ENCODE measurements at places on chromosomes 1 and 21.

DNA sequence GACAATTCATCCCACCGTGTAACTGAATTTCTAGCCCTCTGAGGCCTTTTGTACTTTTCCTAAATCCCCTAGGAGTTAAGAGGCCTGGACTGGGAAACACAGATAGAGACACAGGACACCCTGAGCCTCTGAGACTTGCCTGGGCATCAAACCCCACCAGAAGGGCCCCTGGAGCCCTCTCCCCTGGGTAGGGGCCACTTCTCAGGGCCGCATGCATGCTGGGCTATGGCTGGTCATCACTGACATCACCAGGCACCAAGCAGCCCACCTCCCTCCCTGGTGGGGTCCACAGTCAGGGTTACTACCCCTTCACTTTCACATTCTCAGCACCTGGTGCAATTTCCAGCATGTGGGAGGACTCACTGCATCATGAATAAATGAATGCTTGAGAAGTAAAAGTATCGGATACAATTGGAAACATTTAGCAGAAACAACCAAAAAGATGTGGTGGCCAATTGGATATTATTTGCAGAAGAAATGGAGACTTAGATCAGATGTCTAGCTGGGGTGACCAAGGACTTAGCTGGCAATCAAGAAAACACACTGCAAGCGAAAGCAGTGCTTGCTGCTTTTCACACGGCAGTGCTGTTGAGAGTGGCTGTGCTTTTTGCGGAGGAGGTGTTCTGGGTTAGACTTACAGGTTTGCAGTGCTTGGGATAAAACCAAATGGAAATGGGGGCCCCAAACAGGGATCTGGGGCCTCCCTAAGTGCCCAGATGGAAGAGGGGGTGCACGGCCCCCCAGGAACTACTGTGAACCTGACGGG is 950 bp upstream of the KRTAP10-7 start:
- DNase-seq, result no peak

DNA sequence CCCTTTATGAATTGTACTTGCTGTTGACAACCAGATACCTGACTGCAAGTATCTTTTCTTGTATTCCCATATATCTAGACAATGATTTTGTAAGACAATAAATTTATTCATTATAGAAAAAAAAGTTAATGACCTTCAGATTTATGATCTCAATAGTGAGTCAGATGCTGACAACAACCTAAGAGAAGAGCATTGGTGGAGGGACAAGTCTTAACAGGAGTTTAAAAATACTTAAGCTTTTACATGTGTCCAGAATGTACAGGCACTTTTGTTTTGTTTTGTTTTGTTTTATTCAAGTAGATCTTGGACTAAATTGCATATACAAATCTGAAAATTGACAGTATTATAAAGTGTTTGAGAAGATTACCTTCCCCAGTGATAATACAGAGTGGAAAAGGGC is 1544.6 kb upstream of the B3GALT2 start:
- DNase-seq, result no peak

GRCh38 chr1:59225594-59226316 is 71.1 kb upstream of the FGGY start:
- DNase-seq, result no peak

DNA sequence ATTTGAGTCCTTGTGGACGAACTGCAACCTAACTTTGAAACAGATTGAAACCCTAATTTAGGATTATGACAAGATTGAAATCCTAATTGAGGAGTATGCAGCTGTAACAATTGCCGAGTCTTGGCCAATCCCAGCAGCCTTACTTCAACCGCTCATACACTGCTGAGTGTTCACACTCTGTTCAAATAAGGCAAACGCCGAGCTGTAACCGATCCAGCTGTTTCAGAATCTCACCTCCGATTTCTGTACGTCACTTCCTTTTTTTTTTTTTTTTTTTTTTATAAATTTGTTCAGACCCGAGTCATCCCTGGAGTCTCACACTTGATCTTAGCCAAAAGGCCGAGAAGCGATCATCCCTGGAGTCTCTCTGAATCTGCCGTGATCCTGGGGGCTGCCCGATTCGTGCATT is 22.3 kb upstream of the ATP5PO start:
- DNase-seq, result no peak

DNA sequence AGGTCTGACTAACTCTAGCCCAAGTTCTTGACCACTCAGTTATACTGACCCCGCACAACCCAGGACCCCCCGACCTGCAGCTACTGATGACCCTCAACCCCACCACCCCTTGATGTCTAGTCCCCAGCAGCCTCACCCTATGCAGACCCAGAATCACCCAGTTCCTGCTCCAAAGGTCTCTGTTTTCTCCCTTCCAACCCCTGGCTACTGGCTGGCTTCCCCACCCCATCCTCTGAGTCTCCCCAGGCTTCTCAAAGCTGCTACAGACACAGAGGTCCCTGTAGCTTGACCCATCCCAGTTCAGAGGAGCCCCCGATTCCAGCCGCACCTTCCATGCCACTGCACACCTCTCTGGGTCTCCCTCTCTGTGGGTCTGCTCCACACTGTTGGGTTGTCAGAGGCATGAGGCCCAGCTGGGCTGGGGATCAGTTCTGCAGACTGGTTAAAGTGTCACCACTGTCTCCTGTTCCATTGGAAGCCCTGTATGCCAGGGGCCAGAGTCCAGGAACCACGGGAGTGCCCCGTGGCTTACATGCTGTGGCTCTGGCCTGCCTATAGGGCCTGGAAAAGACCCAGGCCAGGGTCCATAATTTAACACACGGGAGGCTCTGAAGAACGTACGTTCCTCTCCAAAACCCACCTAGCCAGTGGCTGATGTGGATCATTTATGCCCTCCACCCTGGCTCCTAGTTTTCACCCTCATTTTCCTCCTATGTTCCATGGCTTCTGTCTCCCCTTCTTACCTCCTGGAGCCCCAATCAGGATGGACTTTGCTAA is 497 bp downstream of the PKLR start:
- no peak for DNase-seq

- DNase-seq, result no peak
These were observed 1.2 kb upstream of the NID1 start for GRCh38 chr1:236066054-236066453.

DNA sequence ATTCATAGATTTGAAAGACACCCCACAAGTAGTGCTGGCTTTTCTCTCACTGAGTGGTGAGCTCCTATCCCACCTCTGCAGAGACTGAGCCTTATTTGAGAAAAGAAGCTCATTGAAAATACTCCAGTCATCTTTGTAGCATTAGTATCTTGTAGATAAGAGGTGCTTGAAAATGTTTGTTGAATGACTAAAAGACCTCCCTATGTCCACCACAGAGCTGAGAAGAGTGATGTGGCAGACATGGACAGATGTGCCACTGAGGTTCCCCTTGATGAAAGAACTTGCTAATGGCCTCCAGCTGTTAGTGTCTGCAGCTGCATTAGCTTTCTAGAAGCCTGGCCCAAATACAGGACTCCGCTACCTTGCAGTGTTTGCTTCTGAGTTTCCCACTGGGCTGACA is 29.3 kb upstream of the ZBTB8A start:
- no peak for DNase-seq

DNA sequence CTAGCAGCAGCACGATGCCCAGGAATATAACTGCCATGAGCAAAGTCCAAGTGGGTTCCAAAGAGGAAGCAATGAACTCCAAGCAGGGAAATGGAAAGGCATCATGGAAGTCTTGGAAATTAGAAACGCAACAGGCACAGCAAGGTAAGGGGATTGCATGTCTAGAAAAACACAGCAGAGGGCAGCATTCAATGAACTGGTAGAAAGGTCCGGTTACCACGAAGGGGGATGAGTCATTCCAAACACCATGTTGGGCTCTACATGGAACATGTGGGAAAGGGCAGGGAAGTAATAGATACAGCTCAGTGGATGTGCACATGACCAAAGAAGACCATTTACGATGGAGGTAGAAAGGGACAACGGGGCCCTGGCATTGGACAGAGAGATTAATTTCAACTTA is 36.4 kb downstream of the RXRG start:
- no peak for DNase-seq

DNA sequence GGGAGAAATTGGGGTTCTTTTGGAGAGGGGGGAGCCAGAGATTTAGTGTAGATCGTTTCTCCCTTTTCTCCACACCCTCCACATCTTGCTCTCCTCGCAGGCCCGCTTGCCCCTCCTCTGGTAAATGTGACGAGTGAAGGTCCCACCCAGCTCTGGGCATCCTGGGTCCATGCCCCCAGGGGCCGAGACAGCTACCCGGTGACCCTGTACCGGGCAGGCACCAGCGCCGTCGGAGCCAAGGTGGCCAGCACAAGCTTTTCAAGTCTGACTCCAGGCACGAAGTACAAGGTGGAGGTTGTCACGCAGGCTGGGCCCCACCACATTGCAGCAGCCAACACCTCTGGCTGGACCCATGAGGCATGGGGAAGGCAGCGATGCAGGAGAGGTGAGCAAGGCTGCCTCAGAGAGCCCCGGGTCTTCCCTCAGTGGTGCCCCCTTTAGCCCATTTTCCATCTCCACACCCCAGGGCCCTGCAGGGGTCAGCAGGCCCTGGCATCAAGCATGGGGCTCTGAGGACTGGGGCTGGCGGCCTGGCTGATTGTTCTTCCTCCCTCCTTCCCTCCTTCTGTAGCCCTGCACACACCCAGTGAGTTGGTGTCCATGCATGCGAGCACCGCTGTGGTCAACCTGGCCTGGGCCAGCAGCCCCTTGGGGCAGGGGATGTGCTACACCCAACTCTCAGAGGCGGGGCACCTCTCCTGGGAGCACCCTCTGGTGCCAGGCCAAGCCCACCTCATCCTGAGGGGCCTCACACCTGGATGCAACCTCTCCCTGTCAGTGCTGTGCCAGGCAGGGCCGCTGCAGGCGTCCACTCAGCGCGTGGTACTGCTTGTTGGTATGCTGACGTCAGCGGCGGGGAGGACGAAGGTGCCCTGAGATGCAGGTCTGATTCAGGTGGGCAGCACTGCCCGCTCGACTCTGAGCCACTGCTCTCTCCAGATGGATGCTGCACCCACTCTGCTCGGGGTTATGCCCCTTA is 16.4 kb upstream of the LGR6 start:
- DNase-seq, result no peak
